ENCODE measurements at places on chromosomes 5 and 9.

GRCh38 chr5:127941646-127942045 is 141.9 kb upstream of the SLC12A2 start:
- no peak for DNase-seq

DNA sequence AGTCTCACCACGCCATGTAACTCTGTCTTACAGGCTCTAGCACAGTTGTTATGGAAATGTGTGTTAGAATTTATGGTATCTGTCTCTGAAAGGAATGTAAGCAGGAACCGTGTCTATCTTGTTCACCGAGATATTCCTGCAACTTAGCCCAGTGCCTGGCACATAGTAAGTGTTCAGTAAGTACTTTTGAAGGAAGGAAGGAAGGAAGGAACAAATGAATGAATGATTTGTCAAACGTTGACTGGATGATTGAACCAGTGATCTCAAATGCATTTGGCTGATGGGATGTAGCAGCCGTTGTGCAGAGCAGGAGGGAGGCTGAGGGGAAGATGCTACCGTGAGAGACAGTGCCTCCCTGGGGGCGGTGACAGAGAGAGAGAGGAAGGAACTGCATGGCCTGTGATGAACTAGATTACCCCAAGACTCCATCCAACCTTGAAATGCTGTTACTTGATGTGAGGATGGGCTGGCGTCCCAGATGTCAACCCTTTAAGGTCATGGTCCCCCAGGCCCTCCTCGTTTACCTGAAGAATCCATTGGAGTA is 47.5 kb upstream of the PPARGC1B start:
- DNase-seq = no peak

GRCh38 chr5:6274846-6275543 is 103.4 kb downstream of the MED10 start:
- DNase-seq = no peak

- peak; percentile 15 for DNase-seq
Observed at GRCh38 chr9:4490705-4491625, 697 bp downstream of the SLC1A1 start.

GRCh38 chr9:2341956-2342355 is 279.6 kb upstream of the VLDLR start:
- DNase-seq = no peak

- no peak for DNase-seq
Observed at GRCh38 chr5:137152616-137153015, 346.5 kb downstream of the SPOCK1 start.

DNA sequence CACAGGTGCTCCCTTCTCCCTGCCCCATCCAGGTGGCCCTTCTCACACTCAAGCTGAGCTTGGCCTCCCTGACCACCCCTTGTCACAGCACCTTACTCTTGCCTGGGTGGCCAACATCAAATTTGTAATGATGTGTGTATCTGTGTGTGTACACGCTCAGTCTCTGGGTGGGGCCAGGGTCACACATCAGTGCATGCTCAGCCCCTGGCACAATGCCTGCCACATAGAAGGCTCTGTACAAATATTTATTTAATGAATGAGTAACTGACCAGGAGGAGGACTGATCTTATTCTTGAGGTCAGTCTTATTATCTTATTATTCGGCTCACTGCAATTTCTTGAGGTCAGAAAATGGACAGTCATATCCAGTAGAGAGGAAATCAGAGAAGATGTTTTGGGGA is 41.3 kb upstream of the HAND1 start:
- DNase-seq = no peak

DNA sequence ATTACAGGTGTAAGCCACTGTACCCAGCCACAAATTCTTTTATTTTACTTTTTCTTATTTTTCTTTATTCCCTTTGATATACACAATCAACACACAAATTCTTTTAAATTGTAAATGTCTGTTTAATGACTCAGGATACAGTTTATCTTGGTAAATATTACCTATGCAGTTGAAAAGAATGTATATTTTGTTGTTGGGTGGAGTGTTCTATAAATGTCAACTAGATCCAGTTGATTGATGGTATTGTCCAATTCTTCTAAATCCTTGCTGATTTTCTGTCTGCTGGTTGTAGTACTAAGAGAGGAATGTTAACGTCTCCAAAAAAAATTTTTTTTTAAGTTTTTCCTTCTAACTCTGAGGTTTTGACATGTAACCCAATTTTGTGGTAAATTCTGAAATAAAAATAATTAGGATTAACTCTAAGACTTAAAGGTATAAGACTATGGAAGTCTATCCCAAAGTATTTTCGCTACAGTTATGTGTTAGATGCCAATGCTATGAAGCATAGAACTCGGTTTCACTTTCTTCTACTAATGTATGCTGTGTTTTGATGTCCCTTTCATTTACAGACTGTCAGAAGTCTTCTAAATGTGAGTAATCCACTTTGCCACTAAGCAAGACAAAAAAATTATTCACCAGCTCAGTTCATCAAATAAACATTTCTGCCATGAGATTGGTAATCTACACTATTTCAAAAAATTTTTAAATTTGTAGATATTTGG is 720.2 kb upstream of the C9orf72 start:
- DNase-seq = no peak

- DNase-seq = no peak
Observed at GRCh38 chr9:78273761-78274160, 23.2 kb upstream of the PSAT1 start.

DNA sequence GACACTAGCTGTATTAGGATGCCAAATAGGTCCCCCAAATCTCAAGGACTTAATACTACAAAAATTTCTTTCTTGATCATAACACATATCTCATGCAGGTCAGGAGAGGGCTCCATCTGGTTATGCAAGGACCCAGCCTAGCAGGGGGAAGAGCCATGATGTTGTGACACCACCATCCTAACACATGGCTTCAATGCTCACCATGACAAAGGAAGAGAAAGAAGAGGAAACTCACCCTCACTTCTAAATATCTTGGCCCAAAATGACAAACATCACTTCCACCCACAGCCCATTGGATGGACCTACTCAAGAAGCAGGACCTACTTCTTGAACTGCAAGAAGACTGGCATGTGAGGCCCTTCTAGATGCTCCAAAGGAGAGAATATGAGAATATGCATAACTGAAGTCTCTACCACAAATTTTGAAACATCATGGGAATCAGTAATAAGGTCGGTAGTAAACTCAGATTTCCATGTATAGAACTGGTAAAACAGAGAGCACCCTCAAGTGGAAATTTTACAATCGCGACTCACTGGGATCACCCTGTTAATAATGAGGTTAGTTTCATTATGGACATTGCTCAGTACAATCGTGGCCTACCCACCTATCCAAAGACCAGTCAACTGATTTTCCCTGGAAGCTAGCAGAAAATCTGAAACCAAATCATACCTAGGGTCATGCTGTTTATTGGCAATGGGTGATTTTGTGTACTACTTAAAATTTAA is 308.2 kb downstream of the ACTL7B start:
- DNase-seq = no peak

DNA sequence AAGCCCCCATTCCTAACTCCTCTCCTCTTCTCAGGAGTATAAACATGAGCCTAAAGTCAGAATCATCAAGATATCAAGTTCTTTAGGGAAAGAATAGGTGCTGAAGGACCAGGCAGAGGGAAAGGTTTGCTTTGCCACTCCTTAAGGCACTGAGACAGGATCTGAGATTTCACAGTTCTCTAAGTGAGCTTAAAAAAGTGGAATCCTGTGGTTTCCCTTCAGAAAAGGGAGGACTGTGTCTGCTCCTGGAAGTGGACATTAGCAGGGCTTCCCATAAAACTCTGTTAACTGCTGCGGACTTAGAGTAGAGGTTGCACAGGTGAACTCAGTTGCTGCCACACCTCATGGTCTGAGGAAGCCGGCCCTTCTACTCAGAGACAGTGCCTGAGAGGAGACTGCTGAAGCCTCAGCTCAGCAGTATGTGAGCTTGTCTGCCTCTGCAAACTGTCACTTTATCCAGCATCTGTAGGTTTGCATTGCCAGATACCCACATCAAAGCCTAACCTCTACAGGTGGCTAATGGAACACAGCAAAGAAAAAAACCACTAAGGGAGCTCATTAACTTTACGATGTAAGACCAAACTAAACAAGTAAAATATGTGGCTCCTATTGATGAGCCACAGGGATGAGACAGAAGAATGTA is 42.9 kb downstream of the RIC1 start:
- no peak for DNase-seq

GRCh38 chr5:7078901-7079300 is 317.0 kb upstream of the ADCY2 start:
- DNase-seq = peak; percentile 5

GRCh38 chr9:133876836-133877235 is 115.3 kb downstream of the VAV2 start:
- no peak for DNase-seq

DNA sequence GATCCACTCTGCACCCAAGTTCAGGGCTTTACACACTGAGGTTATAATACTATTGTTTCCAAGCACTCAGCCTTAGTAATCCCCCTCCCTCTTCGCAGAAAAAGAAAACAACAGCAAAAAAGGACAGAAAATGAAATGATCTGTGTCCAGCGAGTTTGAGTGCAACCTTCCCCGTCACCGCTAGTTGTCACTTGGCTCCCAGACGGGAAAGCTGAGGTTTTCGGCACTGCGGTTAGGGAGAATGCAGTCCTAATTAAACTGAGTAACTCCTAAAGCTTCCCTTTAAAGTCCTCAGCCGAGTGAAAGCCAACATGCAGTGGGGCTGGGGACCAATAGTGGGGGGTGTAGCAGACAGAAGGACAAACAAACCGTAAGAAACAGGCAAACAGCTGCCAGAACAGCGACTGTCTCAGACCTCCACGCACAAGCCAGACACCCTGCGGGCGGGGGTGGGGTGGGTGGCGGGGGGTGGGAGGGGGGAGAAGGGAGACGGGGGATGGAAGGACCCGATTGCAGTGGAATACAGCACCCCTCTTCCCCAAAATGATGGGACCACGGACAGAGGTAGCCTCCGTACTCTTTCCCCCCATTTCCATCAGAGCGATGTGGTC is 680 bp downstream of the GLRA1 start:
- DNase-seq = peak; percentile 2

- DNase-seq = no peak
Observed at GRCh38 chr5:53275666-53276065, 166.1 kb upstream of the MOCS2 start.

GRCh38 chr5:54217826-54218503 is 92.4 kb downstream of the ARL15 start:
- peak; percentile 6 for DNase-seq

DNA sequence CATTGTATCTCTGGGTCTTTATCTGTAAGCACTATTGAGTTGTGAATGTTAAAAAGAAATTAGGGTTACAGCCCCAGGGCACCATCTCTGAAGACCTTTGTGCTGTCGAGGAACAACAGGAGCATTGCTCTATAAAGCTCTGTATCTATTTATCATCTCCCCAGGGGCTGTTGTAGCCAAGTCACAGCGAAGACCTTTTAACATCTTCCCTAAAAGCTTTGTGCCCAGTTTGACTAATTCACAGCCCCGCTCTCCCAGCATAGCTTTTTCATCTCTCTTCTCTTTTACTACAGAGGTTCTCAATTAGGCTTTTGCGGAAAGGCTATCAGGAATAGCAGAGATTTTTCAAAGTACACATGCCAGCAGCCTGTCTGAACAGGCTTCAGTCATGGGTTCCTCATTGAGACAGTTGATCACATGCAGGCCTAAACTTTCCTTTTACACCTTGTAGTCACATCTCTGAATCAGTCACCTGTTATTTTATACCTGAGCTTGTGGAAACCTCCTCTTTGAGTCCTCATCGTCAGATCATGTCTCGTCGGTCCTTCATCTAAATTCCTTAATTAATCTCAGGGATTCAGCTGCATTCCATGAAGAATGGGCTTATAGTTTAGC is 140.5 kb downstream of the NPR3 start:
- no peak for DNase-seq

- no peak for DNase-seq
Observed at GRCh38 chr9:118318770-118319431, 614.7 kb downstream of the TLR4 start.

DNA sequence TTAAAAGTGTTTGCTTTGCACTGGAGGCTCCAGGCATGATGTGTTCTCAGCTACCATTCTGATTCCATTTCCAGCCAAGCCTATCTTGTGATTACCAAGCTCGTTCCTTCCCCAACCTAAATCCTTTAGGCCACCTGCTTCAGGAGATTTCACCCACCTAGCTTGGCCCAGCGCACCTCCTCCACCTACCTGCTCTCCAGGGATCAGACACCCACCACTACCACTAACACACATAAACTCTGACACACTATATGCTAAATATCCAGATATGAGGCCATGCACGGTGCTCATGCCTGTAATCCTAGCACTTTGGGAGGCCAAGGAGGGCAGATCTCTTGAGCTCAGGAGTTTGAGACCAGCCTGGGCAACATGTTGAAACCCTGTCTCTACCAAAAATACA is 2.4 kb downstream of the MYORG start:
- no peak for DNase-seq

DNA sequence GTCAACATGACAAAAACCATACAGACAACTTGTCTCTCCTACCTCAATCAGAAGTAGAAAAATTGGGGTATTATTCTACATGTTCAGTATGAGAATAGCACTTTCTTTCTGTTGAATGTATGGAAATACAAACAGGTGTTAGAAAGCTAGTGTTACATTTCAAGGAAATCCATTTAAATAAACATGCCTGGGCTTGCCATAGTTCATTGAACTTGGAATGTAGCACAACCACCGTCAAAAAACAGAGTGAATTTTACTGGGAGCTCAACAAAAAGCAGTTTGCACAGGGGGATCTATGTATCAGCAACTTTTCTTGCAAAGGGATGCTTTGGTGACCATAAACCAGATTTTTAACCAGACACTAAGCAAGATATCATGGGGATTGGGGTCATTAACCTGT is 307.9 kb upstream of the SMARCA2 start:
- DNase-seq = no peak

DNA sequence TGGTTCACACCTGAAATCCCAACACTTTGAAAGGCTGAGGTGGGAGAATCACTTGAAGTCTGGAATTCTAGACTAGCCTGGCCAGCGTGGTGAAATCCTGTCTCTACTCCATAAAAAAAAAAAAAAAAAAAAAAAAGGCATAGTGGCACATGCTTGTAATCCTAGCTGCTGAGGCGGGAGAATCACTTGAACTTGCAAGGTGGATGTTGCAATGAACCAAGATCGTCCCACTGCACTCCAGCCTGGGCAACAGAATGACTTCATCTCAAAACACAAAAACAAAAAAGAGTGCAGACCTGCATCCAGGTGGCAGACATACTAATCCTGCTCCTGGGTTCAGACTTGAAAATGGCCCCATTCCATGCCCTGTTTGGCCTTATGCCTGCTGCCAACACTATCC is 21.8 kb upstream of the ADAMTS19 start:
- no peak for DNase-seq

GRCh38 chr5:42337143-42337542 is 86.1 kb upstream of the GHR start:
- no peak for DNase-seq

DNA sequence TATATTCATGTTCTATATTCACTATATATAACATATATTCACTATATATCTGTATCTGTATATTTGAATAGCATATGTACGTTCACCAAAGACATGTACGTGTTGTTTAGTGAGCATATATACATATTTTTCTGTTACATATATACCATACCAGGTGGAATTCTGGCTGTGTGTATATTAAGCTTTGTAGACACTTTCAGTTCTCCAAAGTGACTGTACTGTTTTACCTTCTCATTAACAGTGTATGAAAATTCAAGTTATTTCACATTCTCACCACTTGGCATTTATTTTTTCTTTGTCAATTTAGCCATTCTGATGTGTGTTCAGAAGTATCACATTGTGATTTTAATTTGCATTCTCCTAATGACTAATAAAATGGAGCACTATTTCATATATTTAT is 52.2 kb downstream of the DROSHA start:
- no peak for DNase-seq
